ENCODE measurements at places on chromosomes 2 and 18.
A peak's percentile ranks its signal among the peaks of the same experiment; 100 is the strongest.

DNA sequence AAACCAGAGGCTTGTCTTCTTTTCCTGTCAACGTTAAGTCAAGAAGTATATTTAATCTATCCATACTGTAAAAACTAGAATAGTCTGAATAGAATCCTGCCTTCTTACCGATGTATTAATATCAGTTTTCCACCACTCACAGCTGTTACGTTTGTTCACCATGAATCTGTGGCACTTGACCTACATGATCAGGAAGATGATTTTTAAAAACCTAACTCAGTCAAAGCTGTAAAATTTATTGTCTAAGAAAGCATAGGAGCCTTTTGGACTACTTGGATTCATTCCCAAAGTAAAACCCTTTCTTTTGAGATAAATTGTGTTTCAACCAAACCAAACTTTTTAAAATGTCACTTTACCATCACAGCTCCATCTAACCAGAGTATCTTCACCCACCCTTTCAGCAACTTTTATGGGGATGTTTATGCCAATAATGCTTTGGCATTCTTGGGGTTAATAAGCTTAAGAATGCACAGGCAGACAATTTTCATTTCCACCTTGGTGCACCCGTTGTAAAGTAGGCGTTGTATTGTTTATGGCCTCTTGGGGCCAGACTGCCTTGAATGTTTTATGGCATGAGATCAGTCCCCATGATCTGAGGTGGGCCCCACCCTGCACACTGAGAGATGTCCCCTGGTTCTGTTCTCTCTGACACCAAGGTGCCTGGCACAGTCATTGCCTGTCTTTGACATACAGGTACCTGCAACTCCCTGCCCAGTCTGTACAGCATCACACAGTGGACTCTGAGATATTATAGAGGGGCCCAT is 176.2 kb upstream of the EPAS1 start:
- no peak for DNase-seq

DNA sequence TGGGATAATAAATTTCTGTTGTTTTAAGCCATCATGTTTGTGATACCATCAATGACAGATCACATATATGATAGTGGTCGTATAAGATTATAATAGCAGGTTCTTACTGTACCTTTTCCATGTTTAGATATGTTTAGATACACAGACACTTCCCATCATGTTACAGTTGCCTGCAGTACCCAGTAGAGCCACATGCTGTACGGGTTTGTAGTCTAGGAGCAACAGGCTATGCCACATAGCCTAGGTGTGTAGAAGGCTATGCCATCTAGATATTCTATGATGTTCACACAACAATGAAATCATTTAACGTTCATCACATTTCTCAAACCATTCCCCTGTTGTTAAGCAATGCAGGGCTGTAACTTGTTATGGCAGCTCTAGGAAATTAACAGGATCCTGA is 132.9 kb upstream of the SH3BP4 start:
- no peak for DNase-seq

- DNase-seq: no peak
Measured at GRCh38 chr18:21262979-21263378, 20.9 kb downstream of the GREB1L start.

GRCh38 chr2:226478109-226478809 is 321.4 kb downstream of the IRS1 start:
- no peak for DNase-seq

DNA sequence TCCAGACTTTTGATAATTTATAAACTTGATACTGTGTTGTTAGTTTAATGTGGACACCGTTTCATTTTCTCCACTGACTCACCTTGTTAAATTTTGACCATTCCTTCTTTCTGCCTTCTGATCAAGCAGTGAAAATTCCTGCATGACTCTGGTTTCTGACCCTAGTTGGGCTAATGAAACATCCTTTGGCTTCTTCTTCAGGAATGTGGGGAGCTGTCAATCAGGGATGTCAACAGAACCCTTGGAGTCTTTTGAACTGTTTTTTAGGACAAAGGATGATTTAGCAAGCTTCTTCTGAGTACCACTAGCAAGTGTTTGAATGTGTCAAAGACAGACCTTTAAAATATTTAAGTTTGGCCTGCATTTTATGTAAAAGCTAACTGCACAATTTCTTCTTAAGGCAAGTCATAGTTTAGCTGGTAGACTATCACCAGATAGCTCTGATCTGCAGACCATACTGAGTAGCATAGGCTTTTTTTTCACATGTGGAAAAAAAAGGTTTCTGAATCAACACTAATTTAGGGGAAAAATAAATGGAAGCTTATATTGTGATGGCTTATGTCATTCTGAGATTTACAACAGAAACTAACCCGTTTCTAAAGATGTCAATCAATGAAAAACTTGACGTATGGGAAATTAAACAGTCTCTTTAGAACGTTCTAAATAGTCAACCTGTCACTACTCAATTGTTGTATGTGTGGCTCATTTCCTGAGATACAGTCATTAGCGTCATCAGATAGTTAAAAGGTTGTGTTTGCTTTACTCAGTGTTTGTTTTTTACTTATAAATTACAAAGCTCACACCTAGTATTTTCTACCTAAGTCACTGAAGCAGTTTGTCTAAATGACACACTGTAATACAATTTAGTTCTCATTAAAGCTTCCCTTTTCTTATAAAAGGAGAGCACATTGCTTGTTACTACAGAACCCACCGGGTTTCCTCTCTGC is 311.4 kb downstream of the PTPRM start:
- DNase-seq: no peak

DNA sequence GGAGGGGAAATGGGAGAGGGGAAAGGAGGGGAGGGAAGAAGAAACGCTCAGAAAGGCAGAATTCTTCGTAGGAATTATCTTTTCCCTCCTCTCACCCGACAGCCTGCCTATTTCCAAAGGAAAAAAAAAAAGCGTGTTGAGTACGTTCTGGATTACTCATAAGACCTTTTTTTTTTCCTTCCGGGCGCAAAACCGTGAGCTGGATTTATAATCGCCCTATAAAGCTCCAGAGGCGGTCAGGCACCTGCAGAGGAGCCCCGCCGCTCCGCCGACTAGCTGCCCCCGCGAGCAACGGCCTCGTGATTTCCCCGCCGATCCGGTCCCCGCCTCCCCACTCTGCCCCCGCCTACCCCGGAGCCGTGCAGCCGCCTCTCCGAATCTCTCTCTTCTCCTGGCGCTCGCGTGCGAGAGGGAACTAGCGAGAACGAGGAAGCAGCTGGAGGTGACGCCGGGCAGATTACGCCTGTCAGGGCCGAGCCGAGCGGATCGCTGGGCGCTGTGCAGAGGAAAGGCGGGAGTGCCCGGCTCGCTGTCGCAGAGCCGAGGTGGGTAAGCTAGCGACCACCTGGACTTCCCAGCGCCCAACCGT is at the start of gene GAD1:
TSS of gene GAD1 (plus strand) at position 384 of the 589 bp plus-strand sequence. CDS start 1,705 bp downstream, outside the sequence.
- peak; percentile 87 for DNase-seq

DNA sequence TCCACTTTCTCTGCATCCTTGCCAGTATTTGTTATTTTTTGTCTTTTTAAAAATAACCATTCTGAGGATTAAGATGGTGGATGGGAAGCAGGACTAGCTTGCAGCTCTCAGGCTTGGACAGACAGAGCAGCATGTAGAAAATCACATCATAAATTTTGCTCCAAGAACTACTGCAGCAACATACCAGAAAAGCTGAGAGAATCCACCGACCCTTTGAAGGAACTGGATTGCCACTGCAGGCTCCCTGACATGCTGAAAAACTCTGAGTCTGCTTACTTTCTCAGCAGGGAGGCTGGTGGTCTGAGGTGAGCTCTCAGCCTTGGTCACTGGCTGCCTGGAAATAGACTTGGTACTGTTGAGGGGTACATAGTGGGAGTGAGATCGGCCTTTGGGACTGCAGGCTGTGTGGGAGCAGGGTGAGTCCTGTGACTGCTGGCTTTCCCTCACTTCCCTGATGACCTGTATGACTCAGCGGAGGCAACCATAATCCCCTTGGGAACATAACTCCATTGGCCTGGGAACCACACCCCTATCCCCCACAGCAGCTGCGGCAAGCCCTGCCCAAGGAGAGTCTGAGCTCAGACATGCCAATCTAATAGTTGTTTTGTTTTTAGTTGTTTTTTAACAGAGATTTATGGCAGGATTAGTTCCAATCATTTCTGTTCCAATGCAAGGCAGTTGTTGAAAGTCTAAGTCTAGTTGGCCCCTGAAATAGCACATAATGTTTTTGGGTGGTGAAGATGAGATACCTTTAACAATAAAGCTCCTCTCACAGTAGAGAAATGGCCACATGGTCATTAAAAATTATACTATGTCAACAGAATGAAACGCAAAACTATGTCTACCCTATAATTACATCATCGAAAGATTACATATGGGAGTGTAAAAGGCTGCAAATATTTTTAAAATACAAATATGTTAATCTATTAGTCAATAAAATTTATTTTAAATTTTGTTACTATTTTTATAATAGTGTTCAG is 414.2 kb upstream of the CHAC2 start:
- no peak for DNase-seq

DNA sequence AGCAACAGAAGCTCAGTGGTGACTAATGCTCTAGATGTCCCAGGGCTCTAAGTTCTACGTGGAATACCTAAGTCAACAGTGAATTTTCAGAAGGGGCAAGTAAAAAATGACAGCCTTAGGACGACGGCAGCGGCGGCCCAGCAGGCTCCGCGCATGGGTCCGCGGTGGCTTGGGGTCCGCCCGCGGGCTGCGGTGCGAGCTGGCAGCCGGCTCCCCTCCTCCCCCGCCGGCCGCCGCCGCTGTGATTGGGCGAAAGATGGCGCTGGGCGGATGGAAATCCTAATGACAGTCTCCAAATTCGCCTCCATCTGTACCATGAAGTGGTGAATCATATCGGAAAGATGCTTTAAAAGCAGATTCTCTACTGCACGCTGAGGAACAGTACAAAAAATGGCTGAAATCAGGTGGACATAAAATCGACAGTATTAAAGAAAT is 74.7 kb downstream of the HNRNPLL start:
- peak; percentile 71 for DNase-seq

DNA sequence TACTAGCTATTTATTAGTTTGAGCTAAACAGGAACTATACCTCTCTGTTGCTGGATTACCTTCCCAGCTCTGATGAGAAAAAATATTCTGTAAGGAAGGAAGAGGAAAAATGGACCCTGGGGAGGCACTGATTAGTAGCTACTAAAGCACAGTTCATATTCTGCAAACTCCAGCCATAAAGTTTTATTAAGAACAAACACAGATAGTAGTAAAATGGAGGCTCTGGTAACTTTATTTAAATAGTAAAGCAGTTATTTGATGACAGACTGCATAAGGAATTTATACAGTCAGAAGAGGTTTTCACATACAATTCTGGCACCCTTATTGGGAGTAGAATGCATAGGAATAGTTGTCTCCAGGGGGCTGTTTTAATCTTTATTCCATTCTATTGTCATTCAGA is 84.1 kb downstream of the XIRP2 start:
- no peak for DNase-seq
